ENCODE measurements at places on chromosomes 12 and 14.

GRCh38 chr12:128594521-128594920 lies 229.2 kb downstream of the SLC15A4 start:
- no peak for DNase-seq

GRCh38 chr14:100434033-100434601 lies 111.0 kb downstream of the SLC25A47 start:
- no peak for DNase-seq

DNA sequence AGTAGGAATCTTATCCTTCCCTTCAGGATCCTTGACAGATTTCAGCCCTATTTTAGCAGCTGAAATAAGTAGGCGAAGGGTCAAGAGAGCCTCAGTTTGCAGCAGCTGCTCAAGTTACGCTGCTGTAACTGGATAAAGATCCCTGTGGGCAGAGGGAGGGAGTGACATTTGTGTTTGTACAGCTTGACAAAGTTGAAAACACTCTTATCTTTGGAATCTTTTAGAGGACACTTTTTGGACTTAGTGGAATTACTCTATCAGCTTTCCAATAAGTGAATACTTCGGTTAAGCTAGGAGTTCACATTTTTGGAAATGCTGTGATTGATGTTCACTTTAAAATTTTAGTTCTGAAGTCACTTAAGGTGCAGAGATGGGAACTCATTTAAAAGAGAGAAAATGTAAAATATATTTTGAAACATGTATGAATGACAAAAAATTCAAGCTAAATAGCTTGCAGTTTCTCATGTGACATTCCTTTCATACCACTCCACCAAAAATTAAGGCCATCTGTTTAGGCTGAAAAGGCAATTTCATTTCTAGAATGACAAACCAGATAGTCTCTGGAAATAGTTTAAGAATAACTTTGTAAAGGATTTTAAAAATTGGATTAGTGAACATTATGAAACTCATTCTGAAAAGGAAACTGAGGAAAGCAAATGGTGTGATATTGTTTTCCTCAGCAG lies 55.2 kb downstream of the SLC38A4 start:
- DNase-seq = no peak

DNA sequence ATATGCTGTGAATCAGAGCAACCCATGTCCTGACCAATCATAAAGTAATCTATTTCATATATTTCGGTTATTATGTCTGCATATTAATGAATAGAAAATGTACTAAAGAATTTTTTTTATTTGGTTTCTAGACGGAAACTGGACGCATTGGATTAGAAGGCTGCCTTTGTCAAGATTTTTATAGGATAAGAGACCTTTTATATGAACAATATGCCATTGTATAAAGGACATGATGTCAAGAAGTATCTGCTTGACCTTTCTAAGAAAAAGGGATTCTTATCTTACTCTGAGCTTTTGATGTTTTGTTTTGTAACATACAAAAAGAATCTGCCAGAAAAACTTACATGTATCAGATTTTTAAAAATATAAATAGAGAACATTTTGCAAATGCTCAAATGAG lies 39.8 kb downstream of the CPSF2 start:
- no peak for DNase-seq

GRCh38 chr12:12039897-12040296 lies 30.8 kb upstream of the BCL2L14 start:
- no peak for DNase-seq

- no peak for DNase-seq
Measured at GRCh38 chr12:69894800-69895383, 69.9 kb downstream of the MYRFL start.

- no peak for DNase-seq
Measured at GRCh38 chr12:92098594-92099380, 46.9 kb downstream of the BTG1 start.

DNA sequence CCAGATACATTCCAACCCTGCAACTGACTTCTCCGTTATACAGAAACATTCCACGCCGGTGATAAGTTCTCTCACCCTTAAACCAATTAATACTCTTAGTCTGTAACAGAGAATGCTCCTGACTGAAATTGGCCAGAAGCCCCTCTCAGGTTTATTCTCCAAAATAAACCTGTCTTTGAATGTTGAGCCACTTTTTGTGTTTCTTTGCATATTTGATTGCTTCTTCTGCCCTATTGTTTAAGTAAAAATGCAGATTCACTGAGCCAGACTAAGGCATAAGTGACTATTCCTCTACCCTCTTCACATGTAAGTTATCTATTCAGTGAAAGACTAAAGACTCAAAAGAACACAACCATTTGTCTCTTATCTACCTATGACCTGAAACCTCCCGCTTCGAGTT lies 3.6 kb upstream of the AVPR1A start:
- no peak for DNase-seq

DNA sequence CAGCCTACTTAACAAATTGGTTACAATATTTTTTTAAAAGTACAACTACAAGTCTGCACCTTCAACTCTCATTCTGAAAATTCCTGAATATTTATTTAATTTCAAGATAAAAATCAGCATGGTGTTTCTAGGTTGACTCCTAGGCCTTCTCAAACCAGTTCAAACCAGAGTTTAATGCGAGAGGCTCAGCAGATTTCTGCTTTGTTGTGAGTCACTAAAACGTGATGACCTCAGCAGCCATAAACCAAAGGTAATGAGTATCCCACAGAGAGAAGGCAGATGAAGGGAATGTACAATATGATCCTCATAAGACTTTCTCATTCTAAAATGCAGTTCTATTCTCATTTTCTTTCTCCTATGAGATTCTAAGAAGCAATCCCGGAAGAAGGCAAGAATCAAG lies 1.5 kb downstream of the PRDM4 start:
- no peak for DNase-seq

All from esophagus squamous epithelium (tissue), 5 donors.